ENCODE measurements at places on chromosomes 12 and 14. TPM values are rescaled to one million over a fixed set of nuclear protein-coding genes. Genes with fewer than 3 reads are reported as not detected.

KRT79 gene
- 0.24 TPM for polyA plus RNA-seq

GPR132 gene
- 0.10 TPM for polyA plus RNA-seq

PRH1 gene
- polyA plus RNA-seq: 2.3 TPM

RFLNA gene
- not detected for polyA plus RNA-seq

All from IMR-90 (cell line).